ENCODE measurements at places on chromosomes 4 and X.

DNA sequence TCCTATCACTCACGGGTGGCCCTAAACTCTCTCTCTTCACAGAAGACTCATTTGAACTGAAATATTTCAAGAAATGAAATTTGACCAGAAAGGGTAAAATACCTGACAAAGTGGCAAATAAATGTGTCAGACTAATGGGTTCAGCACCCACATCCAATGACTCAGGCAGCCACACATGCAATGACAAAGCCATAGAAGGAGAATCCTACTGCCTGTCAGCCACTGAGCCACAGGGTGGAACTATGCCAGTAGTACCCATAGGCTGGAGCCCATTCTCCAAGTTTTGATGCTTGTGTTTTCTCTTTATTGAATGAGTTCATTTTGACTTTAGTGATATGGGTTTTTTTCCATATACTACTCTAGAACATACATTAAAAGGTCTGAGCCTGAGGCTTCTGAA is 179.0 kb downstream of the BEND2 start:
- no peak for DNase-seq

DNA sequence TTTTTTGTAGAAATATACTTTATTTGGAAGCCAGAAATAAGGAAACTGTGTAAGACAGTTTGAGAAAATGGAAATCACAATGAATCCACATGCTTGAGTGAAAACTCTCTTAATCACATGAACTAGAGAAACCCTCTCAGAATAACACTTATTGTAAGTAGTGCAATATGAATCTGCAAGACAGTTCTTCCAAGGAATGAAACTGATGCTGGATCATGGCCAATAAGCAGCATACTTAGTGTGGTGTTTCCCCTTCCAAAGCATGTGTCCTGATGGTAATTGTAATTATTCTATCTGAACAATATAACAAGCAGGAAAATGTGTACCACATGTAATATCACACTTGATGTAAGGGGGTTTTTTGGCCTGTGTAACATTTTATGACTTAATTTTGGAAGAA is 1870.5 kb upstream of the TENM3 start:
- DNase-seq = no peak

GRCh38 chr4:33890841-33891240 is 2353.5 kb downstream of the ARAP2 start:
- DNase-seq = no peak

- DNase-seq = no peak
These were observed 16.9 kb downstream of the PLP1 start for GRCh38 chrX:103793545-103793940.

DNA sequence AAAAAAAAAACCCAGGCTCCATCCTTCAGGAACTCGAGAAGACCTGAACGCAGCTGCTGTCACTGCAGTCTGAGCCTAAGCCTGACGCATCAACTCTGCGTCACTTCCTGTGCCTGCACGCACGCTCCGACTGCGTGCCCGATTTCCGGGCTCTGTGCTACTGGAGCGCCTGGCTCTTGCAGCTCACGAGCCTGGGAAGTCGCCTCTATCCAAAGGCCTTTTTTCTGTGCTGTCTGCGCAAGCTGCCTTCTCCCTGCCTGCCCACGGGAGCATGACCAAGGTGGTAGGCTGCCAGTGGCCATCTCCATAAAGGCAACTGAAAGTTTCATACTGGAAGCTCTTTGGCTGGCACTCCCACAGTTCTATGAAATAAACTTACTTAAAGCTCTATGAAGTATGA is 9.9 kb upstream of the GASK1B start:
- peak; percentile 19 for DNase-seq

Measured in EH (cell line).